Fibroblast of skin of scalp (primary cell): ENCODE measurements at places on chromosomes 7 and 10.

DNA sequence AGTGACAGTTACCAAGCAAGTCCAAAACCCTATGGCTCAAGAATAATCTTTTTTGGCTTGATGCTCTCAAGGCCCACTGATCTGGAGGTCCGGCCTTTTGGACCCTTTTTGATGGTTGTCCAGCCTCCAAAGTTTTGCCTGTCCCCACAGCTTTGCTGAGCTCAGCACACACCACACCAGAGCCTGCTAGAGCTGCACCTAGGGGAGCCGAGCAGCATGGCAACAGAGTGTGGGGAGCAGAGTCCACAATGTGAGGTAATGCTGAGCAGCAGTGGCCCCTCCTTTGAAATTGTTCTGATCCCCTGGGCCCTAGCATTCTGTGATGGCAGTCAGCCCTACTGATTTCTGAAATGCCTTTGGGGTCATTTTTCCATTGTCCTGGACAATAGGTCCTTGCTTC is 9.3 kb downstream of the GIMAP7 start:
- no peak for DNase-seq

GRCh38 chr10:124632064-124632531 is 112.1 kb downstream of the FAM53B start:
- DNase-seq = no peak

DNA sequence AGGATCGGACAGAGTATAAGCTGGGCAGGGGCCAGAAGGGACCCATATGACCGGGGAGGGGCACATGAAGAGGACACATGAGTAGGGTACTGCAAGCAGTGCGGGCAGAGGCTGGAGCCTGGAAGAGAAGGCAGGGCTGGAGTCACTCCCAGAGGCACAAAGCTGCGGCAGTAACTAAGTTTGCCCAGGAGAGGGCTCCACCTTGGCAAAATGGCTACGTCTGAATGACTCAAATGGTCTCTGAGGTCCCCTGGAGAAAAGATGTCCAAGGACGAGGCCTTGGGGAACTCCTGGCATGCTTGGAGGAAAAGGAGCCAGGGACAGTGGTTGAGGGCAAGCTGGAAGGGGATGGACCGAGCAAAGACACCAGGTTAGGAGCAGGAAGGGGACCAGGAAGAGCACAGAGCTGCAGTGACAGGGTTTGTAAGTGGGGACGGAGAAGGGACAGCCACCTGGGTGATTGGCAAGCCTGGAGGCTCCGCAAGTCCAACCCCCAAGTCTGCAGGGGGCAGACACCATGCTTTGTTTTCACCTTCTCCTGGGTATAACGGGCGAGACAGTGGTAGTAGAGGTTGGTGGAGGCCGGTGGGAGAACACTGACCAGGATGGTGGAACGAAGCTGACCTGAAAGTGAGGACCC is 43.1 kb upstream of the LBX1 start:
- peak; percentile 70 for DNase-seq

GRCh38 chr10:103772096-103772845 is 83.1 kb downstream of the SH3PXD2A start:
- DNase-seq = peak; percentile 76

DNA sequence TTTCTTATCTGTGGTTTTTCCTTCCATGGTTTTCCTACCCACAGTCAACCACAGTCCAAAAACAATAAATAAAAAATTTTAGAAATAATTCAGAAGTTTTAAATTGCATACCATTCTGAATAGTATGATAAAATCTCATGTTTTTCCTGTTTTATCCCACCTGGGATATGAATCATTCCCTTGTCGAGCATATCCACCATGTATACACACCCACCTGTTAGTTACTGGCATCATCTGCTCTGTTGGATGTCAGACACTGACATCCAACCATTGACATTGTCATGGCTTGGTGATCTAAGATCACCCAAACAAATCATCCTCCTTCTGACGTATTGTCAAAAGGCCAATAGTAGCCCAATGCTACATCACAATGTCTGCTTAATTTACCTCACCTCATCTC is 749.8 kb downstream of the TNS3 start:
- DNase-seq = peak; percentile 29

- DNase-seq = no peak
Observed at GRCh38 chr7:111184987-111185386, 94.1 kb downstream of the LRRN3 start.

DNA sequence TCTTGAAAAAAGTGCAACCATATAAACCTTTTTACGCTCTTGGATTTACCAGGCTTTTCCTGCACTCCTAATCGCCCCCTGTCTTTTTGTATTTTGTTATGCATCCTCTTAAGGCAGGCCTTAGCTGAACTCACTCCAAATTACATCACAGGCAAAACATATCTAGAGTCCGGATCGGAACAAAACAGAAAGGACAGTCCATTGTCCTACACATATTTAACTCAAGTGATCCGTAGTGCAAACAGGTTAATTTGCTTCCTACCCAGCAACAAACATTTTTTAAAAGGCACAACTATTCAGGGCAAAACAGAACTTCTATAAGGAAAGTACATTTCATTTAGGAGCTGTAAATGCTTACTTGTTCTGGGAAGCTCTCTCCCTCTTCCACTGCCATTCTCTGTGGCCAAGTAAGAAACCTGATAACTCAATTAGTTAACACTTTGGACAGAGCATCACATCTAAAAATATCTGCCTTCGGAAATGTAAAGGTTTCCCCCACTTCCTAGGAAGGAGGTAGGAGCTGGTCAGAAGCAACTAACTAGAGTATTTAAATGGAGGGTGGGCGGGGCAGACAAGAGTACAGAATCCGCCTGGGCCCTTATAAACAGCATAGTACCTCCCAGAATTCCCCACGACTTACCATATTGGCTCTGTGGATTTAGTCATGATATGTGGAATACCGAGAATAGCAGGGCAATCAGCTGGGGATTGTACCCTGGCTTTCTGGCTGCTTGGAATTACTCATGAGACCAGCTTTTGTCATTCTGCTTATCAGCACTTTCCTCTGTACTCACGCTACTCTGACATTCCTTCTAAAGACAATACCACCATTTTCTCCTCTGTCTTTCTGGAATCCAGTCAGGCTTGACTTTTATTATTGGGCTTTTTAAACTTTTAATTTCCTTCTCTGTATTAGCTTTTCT is 89.5 kb downstream of the ANK3 start:
- DNase-seq = peak; percentile 77

DNA sequence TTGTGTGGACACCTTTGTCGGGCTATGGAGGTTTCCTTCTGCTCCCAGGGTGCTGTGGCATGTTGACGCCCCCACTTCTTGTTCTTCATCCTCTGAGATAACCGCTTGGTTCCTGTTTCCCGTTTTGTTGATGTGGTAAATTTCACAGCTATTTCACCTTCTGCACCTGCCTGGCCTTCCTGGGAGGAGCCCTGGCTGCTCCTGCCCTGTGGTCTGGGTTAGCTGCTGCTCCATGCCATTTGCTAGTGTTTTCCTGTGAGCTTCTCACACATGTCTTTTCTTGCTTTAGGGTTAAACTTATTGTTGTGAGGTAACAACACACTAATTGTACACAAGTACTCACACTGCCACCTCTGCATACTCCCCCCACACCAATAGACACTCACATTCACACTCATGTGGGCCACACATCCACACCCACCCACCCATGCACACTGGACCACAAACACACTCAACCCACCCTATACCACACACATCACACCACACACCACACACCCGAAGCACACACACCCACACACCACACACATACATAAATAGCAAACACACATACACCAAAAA is 46.5 kb upstream of the MSMB start:
- no peak for DNase-seq

DNA sequence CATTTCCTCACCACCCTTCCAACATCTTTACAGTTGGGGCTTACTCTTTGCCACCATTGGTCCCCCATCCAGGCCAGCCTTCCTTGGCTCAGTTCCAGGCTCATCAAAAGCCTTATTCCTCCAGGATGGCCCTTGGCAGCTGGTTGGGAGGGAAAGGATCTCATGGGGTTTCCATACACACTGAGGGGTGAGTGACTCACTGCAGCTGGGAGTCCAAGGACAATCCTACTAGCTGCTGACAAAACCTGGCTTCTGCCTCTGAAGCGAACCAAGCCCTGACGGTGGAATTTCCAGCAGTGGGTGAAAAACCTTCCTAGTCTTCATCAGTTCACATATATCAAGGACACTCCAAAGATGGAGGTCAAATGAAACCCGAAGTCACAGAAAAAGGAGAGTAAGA is 22.9 kb downstream of the CRHR2 start:
- DNase-seq = peak; percentile 48

DNA sequence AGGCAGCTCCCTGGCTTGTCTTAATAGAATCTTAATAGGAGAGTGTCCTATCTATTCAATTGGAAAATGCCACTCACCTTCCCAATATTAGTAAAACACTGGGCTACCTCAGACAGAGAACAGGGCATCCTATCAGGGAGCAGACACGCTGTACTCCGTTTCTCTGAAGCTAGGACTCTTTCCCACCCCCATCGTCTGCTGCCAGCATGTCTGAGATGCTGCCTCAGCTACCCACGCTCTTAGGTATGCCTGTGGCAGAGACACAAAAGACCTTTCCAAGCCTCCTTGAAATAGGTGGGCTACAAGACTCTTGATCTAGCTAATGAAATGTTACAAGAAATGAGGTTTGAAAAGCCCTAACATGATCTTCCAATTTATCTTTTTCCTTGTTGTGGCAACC is 2.5 kb upstream of the LRIT2 start:
- no peak for DNase-seq

DNA sequence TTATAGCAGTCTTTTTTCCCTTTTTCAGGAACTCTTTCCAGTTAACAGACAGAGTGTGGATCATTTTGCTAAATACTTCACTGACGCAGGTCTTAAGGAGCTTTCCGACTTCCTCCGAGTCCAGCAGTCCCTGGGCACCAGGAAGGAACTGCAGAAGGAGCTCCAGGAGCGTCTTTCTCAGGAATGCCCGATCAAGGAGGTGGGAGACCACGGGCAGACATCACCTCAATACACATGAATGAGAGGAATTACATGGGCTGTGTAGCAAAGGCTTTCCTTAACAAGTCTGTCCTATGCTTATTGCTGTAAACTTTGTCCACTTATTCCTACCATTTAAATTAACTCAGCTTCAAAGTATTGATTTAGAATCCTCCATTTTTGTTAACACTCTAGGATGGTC is 48.8 kb downstream of the BZW2 start:
- DNase-seq = no peak

DNA sequence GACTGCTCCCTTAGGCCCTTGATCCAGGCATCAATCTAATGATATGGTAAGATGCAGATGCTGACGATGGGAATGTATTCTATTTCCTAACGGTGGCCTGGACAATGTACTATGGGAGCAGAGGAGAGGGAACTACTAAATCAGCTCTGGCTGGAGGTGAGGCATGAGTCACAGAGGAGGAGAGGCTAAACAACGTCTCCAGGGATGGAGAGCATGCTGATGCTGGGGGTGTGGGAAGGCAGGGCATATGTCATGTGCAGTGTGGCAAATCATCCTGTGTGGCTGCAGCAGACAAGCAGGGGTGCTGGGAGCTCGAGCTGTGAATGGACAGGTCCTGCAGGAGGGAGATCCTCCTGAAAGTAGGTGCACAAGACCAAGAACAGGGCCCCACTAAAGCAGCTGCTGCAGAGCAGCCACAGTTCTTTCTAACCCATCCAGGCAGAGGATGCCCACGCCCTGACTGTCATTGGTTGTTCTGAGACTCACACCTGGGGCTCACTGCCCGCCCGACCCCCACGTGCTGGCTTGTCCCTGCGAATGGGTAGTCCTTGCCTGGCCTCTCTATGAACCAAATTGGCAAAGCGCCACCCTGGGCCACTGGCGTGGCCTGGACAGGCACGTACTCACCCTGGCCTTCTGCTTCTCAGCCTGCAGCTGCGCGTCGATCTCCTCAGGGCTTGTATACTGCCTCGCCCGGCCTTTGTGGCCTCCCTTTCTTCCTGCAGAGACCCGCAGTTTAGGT is 4.0 kb downstream of the PDAP1 start:
- DNase-seq = no peak

DNA sequence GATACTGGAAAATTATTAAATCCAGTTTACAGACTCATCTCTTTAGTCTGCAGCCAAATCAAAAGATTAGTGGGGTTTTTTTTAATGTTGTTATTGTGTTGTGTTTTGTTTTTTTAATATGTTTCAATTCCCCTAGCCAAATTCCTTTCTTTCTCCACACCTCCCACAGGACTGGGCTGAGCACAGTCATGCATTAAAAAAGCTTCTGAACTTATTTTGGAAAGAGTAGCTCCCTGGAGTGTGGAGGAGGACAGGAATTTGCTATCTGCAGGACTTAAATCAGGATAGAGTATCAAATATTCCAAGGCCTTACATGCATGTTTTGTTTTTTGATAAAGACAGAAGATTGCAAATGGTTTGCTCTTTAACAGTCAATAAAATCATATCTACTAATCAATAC is 90.7 kb downstream of the GNAI1 start:
- peak; percentile 67 for DNase-seq

DNA sequence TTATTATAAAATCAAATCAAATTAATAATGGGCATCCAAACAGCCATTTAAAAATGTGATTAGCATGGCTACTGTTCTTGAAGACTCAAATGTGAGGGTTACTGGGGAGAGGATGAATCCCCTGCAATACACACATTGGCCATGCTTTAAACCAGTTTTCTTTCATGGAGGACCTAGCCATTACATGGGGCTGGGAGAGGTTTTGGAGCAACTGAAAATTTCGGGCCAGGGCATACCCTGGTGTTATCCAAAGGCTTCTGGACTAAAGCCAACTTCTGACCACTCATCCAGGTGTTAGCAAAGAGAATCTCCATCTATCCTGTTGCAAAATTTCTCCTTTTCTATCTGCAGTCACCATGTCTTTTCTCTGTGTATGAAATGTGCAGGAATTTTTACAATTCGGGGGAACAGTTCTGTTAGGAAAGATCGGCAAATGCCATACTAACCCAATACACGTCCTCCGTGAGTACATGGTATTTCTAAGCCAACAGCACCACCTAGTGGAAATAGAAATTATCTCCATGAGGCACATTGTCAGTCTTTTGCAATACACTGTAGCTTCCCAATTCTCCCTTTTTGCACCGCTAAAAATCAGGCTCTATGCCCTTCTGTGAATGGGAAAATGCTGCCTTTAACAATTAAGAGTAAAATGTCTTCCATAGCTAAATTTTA is 47.0 kb upstream of the ZNF107 start:
- peak; percentile 44 for DNase-seq

DNA sequence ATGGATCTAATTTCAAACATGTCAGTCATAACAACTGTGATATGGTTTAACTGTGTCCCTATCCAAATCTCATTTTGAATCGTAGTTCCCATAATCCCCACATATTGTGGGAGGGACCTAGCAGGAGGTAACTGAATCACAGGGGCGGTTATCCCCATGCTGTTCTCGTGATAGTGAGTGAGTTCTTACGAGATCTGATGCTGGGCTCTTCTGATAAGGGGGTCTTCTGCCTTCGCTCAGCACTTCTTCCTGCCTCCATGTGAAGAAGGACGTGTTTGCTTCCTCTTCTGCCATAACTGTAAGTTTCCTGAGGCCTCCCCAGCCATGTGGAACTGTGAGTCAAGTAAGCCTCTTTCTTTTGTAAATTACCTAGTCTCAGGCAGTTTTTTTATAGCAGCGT is 138.0 kb upstream of the PCGF5 start:
- no peak for DNase-seq

GRCh38 chr7:47746468-47746867 is 164.6 kb upstream of the TNS3 start:
- DNase-seq = no peak

GRCh38 chr7:80508440-80508839 is 3.4 kb downstream of the GNAT3 start:
- no peak for DNase-seq
